Epithelial cell of proximal tubule (primary cell): ENCODE measurements at places on chromosomes 1 and 21.

GRCh38 chr1:37506740-37507139, 7.8 kb downstream of the MEAF6 start:
- no peak for DNase-seq

DNA sequence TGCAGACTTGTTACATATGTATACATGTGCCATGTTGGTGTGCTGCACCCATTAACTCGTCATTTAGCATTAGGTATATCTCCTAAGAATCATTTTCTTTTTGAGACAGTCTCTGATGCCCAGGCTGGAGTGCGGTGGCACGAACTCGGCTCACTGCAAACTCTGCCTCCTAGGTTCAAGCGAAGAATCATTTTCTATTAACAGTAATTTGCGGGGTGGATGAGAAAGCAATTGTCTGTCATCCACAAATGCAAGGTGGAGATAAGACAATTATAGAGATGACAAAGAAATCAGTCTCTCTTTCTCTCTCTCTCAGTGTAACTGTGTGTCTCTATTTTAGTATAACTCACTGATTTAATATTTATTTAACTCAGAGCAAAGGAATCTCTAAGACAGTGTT, 131.0 kb upstream of the KIAA1614 start:
- no peak for DNase-seq

GRCh38 chr1:2103266-2103900, 53.2 kb downstream of the PRKCZ start:
- no peak for DNase-seq

DNA sequence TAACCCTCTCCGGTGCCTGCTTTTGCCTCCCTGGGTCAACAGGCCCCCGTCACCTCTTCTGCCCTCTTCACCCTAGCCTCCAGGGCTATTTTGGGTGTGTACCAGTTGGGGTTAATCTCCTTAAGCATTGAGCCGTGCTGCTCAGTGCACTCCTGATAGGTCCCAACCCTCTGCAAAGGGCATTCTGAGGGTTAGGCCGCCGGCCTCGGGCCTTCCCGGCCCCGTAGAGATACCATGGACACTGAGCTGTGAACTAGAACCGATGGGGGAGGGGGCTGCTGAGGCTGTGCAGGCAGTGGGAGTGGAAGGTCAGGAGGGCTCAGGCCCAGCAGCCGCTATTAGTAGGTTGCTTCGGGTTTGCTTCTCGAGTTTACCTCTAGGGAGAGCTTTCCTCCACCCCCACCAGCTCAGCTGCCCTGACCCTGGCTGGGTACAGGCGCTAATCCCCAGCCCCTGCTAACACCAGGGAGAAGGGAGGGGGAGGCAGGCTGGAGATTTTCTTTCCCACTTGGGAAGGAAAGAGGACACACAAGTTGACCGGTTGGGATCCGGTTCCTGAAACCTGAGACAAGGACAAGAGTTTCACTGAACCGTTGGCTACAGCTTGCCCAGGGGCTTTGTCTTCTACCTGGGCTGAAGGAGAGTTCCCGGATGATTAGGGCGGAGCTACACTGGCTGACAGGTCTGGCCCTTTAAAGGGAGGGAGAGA, 4.8 kb downstream of the LMOD1 start:
- no peak for DNase-seq

DNA sequence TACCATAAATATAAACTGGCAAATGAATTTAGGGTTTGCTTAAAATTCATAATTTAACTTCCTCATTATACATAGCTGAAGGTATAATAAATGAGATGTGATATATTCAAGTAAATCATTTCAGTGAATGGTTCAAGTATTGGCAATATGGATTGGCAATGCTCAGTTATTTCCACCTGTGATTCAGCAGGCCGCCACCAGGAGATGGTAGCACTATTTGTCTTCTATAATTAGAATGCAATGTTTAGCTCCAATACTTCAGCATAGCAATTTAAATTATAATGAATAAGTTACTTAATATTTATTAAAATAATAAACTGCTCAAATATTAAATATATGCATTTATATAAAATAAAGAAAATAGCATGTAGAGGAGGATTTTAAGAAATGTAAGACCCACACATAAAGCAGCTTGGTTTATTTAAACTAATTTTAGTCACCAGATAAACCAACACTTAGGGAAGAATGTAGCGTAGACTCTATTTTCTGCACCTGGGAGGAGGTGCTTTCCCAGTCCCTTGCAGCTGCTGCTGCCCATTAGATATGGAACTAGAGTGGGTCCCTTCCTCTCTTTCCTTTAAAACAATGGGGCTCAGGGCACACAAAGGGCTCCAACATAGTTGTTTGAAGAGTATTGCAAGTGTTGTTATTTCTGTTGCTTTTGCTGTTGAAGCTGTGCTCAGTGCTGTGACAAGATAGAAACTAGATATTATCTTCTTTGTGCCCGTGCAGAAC, 62.1 kb downstream of the PLPPR4 start:
- no peak for DNase-seq

GRCh38 chr1:106173101-106173500, 883.4 kb upstream of the PRMT6 start:
- DNase-seq = no peak

GRCh38 chr1:93501399-93501798, 53.5 kb downstream of the FNBP1L start:
- DNase-seq = no peak

- DNase-seq = no peak
Measured at GRCh38 chr1:215932558-215932957, 365.5 kb downstream of the KCTD3 start.

GRCh38 chr1:115258302-115258866, 79.7 kb downstream of the NGF start:
- DNase-seq = no peak

- no peak for DNase-seq
Measured at GRCh38 chr21:26179501-26179900, 8.9 kb upstream of the APP start.

- peak; percentile 64 for DNase-seq
Measured at GRCh38 chr1:184002071-184002470, 35.5 kb downstream of the COLGALT2 start.

GRCh38 chr1:67627336-67627735, 57.7 kb upstream of the GADD45A start:
- DNase-seq = no peak

DNA sequence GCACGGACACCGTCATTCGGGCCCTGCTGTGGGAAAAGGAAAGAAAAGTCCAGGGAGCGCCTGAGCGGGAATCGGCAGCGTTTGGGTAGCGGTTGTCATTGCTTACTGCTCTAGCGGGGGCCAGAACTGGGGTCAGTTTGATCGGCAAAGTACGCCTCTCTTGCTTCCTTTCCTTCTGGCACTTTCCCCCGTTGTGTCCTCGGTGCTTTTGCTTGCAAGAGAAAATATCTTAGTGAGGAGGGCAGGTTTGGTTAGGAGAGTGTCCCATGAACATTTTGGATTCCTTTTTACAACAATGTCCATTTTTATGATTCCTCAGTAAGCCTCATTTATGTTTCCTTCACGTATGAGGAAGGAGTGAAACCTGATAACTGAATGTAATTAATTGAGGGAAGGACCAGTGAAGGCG, 670 bp downstream of the ST3GAL3 start:
- no peak for DNase-seq
